ENCODE measurements at places on chromosomes 4 and X. TPM values are rescaled to one million over a fixed set of nuclear protein-coding genes. Genes with fewer than 3 reads are reported as not detected.

GRCh38 chr4:16812041-16812440 lies 86.4 kb downstream of the LDB2 start:
- no peaks in the 10 kb centered on the region for H3K27me3 ChIP-seq
- no peak overlapping the region for H3K4me3 ChIP-seq
- no peaks in the 10 kb centered on the region for H3K36me3 ChIP-seq
- H3K4me1 ChIP-seq, result no peaks in the 10 kb centered on the region
- no peak for DNase-seq
- H3K27ac ChIP-seq, result no peak overlapping the region

- H3K4me1 ChIP-seq, result no peaks in the 10 kb centered on the region
- no peak for DNase-seq
- no peaks in the 10 kb centered on the region for H3K27me3 ChIP-seq
- no peak within 1 kb of the TSS for H3K27ac ChIP-seq
- no peak within 1 kb of the TSS for H3K4me3 ChIP-seq
- H3K36me3 ChIP-seq, result no peaks in the 10 kb centered on the region
These were observed at the start of gene P2RY10 for GRCh38 chrX:78945186-78945912. TSS of gene P2RY10 (plus strand) at chrX:78945391. CDS start at chrX:78960521, 15,130 bp downstream.

DNA sequence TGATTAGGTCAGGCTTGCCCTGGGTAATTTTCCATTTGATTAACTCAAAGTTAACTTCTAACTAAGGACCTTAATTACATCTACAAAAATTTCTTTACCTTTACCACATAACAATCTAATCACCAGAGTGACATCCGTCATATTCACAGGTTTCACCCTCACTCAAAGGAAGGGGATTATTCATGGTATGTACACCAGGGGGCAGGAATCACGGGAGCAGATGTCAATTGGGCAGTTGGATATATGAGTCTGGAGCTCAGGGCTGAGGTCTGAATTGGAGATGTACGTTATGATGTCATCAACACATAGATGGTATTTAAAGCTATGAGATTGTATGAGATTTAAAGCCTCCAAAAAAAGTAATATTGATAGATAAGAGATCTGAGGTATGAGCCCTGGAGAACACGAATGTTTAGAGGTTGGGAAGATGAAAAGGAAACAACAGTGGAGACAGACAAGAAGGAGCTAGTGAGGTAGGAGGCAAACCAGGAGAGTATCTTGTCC lies 52.9 kb downstream of the PGRMC1 start:
- H3K27ac ChIP-seq, result no peak overlapping the region
- no peaks in the 10 kb centered on the region for H3K4me1 ChIP-seq
- no peak for DNase-seq
- no peak overlapping the region for H3K4me3 ChIP-seq
- no peaks in the 10 kb centered on the region for H3K27me3 ChIP-seq

DNA sequence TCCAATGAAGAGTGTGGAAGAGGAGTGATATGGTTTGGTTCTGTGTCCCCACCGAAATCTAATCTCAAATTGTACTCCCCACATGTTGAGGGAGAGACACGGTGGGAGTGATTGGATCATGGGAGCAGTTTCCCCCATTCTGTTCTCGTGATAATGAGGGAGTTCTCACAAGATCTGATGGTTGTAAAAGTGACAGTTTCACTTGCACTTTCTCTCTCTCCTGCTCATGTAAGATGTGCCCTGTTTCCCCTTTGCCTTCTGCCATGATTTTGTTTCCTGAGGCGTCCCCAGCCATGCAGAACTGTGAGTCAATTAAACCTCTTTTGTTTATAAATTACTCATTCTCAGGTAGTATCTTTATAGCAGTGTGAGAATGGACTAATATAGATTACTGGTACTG lies 39.6 kb downstream of the FAM47C start:
- no peaks in the 10 kb centered on the region for H3K4me1 ChIP-seq
- no peaks in the 10 kb centered on the region for H3K27me3 ChIP-seq
- no peaks in the 10 kb centered on the region for H3K36me3 ChIP-seq
- DNase-seq, result no peak
- H3K4me3 ChIP-seq, result no peak overlapping the region

The DDIT4L gene
- total RNA-seq, result 1.0 TPM

The MAML3 gene
- 11.2 TPM for total RNA-seq
